ENCODE measurements at places on chromosomes 2 and 18.

GRCh38 chr2:136858656-136859055 lies 93.3 kb downstream of the THSD7B start:
- no peak for DNase-seq

DNA sequence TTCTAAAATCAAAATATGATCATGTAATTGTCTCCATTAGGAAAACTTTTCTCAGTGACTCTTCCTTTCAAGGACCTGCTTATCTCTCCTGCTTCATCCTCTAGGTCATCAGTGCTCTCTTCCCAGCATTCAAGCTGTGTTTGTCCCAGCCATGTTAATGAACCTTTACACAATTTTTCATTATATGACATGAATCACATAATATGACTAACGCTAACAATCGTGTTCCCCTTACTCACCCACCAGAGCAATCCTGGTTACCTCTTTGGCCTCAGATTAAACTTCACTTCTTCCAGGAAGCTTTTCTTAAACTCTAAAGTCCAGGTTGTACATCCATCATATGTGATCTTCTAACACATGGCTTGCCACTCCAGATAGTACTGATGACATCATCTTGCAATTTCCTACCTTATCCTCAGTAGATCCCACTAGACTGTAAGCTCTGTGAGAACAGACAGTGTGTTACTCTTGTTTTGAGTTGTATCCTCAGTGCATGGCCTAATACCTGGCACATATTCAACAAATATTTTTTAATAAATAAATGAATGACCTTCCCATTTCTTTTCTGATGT lies 882.9 kb upstream of the ZEB2 start:
- no peak for DNase-seq

DNA sequence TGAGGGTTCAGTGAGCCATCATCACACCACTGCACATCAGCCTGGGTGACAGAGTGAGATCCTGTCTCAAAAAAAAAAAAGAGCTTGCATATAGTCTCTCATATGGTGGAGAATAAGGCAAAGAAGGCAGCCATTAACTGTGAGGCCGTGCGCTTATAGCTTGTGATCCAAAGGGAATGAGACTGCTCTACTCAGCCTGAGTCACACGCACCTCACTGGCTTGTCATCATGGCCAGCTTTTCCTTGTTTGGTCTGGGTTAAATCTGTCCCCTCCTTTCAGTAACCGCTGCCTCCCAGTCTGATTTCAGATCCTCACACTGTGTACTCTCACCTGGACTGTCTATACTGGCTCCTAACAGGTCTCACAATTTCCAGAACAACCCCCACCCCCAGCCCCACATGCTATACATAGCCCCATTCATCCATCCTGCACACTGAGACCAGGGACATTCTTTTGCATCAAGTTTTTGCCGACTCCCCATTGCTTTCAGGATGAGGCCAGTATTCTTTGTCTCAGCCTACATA lies 35.3 kb upstream of the ANKRD44 start:
- no peak for DNase-seq

GRCh38 chr18:80166725-80167124 lies 57.7 kb downstream of the ADNP2 start:
- no peak for DNase-seq

DNA sequence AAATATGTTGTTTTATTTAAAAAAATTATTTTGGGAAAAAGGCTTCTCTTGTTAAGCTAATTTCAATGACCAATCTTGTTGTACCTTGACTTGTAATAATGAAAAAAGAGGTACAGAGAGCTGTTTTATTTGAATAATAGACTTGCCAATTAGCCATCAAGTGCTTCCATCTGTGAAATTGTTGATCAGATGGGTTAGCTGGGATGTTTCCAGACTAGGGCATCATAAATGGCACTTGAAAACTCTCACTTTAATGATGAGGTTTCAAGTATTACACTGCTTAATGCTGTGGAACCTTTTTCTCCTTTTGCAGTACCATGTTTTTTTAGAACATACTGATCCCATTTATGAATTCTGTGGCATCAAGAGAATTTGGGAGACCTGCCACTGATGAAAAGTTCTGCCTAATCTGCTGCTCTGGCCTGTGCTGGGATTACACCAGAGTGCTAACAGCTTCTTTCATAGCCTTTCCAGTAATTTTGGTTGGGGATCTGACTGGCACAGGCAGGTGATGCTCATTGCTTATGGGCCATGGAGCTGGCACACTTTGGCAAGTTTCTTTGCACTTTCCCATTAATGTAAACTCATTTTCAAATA lies 24.2 kb downstream of the PSMD14 start:
- DNase-seq = no peak

- DNase-seq = no peak
Observed at GRCh38 chr2:183070942-183071844, 7.4 kb upstream of the DUSP19 start.

DNA sequence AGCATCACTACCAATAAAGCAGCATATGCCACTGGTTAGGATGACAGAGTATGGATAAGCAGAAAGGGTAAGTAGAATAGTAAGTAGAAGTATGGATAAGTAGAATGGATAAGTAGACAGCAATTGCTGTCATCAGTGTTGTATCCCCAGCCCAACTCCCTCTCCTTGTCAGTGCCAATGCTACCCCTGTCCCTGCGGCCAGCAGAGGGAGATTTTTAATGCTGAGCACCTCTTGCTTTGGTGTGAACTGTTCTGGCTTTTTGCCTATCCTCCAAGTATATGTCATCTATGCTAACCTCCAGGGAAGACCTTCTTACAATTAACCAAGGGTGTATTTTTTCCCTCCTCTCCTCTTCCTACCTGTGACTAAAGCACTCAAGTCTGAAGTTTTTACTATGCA lies 136.7 kb upstream of the SPHKAP start:
- no peak for DNase-seq

DNA sequence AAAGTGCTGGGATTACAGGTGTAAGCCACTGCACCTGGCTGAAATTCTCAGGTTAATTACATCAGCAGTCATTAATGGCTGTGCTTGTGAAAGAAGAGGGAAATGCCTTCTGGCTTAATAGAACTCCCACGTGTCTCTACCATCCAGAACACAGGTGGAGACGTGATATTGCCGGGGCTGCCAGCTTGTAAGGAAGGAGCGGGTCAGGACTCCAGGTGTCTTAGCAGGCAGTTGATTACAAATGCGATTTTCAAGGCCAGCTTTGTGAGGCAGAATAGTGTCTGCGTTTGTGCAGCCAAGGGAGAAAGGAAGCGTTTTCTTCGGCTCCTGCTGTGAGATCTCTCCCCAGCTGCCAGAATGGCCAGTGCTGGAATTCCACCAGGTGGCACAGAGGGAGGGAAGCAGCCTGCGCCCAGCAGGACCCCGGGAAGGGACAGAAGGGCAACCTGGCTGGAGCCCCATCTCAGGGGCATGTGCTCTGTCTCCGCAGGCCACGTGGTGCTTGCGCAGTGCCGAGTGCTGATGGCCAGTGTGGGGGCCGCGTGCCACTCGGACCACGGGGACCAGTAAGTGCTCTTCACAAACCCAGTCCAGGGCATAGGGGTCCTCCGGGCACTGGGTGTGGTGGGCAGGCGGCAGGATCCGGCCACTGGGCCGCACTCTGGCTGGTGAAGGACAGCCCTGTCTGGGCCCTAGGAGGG lies 3.7 kb upstream of the ESPNL start:
- no peak for DNase-seq

GRCh38 chr2:191951832-191952231 lies 104.9 kb upstream of the CAVIN2 start:
- DNase-seq = no peak

GRCh38 chr2:65826567-65826966 lies 394.2 kb upstream of the SPRED2 start:
- no peak for DNase-seq

DNA sequence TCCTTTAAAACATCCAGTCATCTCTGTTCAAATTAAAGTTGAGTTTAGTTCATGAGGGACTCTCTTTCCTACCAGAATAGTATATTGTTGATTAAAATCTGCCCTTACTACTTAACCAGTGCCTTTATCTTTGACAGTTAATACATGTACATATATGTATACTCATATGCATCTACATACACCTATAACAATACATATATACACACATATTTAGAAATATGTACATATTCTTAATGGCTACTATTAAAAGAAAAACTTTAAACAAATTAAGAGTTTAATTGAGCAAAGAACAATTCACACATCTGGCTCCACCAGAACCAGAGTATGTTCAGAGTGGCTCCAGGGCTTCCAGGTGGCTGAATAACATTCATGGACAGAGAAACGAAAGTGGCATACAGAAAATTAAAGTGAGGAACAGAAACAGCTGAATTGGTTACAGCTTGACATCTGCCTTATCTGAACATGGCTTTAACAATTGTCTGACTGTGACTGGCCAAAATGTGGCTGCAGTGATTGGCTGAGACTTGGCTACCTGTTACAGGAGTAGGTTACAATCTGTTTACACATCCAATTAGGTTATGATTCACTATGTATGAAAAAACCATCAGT lies 38.8 kb downstream of the ZNF519 start:
- DNase-seq = no peak

DNA sequence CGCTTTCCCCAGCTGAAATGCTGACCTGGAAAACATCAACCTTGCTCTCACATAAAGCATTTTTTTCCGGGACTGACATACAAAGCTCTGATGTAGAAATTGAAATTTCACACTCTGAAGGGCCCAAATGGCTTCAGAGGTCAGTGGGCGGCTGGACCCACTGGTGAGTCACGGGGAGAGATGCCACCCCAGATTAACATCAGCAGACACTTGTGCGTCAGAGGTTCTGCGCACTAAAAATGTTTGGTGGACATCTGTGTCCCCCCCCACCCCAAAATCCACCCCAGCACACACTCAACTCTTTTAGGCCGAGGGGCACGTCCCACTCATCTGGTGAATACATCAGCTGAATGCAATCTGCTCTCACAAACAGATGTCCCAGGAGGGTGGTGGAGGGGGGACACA lies 208.9 kb downstream of the ASB1 start:
- DNase-seq = no peak

All from AG09309 (cell line).